ENCODE measurements at places on chromosomes 16 and 17.
A peak's percentile ranks its signal among the peaks of the same experiment; 100 is the strongest.

DNA sequence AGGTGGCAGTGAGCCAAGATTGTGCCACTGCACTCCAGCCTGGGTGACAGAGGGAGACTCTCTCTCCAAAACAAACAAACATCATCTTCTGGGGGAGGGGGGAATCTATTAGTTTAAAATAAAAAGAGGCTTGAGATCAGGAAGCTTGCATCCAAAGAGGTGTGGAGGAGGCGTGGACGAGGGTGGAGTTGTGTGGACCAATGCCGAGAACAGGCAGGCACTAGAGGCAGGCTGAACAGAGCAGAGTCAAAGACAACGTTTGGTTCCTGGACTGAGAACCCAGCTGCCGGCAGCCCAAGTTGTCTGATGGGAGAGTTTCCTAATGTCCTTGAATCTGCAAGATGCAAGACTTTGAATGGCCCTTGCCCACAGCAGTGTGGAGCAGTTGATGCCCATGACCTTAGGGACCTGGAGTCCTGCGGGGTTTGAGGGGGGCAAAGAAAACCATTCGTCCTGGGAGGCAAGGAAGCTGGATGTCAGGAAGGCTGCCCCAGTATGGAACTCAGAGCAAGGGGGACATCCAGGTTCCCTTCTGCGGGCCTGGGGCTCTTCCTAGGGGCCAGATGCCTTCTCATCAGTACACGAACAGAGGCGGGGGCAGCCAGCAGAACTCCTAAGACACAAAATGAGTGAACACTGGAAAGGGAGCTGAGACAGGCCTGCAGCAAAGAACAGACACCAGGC, 9.2 kb downstream of the TBC1D16 start:
- peaks cover 36% of the 10 kb centered on the region for H3K4me1 ChIP-seq
- no peaks in the 10 kb centered on the region for H3K27me3 ChIP-seq
- H3K4me3 ChIP-seq, result no peak overlapping the region
- no peak overlapping the region for H3K27ac ChIP-seq

- H3K4me1 ChIP-seq, result peaks cover 8% of the 10 kb centered on the region
- no peak overlapping the region for H3K27ac ChIP-seq
- DNase-seq, result no peak
These were observed 567 bp downstream of the HSD17B1 start for GRCh38 chr17:42553161-42553818.

- no peak for DNase-seq
- H3K4me3 ChIP-seq, result no peak overlapping the region
- H3K4me1 ChIP-seq, result no peaks in the 10 kb centered on the region
These were observed 195.3 kb downstream of the GSG1L start for GRCh38 chr16:27868180-27868579.

- DNase-seq, result no peak
- H3K4me3 ChIP-seq, result no peak overlapping the region
- no peaks in the 10 kb centered on the region for H3K36me3 ChIP-seq
- H3K27ac ChIP-seq, result no peak overlapping the region
- H3K4me1 ChIP-seq, result no peaks in the 10 kb centered on the region
These were observed 17.4 kb upstream of the BRD7 start for GRCh38 chr16:50386139-50386538.

- H3K4me3 ChIP-seq, result no peak overlapping the region
- DNase-seq, result no peak
- no peaks in the 10 kb centered on the region for H3K4me1 ChIP-seq
- no peaks in the 10 kb centered on the region for H3K27me3 ChIP-seq
These were observed 1.5 kb upstream of the BICDL2 start for GRCh38 chr16:3038256-3038655.

DNA sequence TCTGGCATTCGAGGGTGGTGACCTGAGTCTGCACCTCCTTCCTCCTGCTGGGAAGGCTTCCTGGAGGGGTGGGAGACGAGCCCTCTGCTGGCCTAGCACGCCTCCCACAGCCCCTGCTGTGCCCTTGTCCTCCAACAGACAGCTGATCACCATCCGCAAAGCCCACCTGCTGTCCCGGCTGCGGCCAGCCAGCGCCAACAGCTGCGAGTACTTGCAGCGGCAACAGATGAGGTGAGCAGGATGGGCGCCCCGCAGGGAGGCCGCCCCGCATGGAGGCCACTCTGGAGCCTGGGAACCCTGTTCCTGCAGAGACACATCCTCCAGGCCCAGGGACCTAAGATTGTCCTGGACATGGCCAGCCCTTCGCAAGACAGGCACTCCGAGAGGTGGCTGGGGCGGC, 21.6 kb downstream of the UBALD1 start:
- H3K4me3 ChIP-seq, result no peak overlapping the region
- no peak overlapping the region for H3K27ac ChIP-seq

DNA sequence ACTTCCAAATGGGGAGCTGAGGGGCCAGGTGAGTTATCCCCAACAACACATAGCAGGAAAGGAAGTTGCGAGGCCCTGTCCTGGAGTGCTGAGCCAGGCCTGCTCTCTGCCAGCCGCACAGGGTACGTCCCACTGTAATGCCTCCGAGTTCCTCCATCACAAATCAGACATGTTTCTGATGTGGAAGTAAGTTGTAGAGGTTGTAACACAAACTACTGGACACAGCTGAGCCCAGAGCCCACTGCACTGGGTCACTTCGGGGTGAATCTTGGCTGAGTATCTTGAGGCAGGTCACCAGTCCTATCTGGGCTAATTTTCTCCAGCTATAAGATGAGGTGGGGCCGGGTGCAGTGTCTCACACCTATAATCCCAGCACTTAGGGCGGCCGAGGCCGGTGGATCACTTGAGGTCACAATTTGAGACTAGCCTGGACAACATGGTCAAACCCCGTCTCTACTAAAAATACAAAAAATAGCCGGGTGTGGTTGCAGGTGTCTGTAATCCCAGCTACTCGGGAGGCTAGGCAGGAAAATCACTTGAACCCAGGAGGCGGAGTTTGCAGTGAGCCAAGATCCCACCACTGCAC, 100.8 kb upstream of the CDH5 start:
- no peak overlapping the region for H3K27ac ChIP-seq
- H3K27me3 ChIP-seq, result no peaks in the 10 kb centered on the region
- no peak for DNase-seq
- no peak overlapping the region for H3K4me3 ChIP-seq
- H3K4me1 ChIP-seq, result peaks cover 7% of the 10 kb centered on the region

- H3K27me3 ChIP-seq, result peaks cover 33% of the 10 kb centered on the region
- H3K36me3 ChIP-seq, result peaks cover 35% of the 10 kb centered on the region
- H3K27ac ChIP-seq, result no peak overlapping the region
- DNase-seq, result peak; percentile 9
- peaks cover 23% of the 10 kb centered on the region for H3K4me1 ChIP-seq
These were observed 540 bp upstream of the RPL38 start for GRCh38 chr17:74202938-74203337.

- DNase-seq, result no peak
- H3K4me1 ChIP-seq, result no peaks in the 10 kb centered on the region
- no peaks in the 10 kb centered on the region for H3K36me3 ChIP-seq
- H3K27me3 ChIP-seq, result no peaks in the 10 kb centered on the region
- no peak overlapping the region for H3K27ac ChIP-seq
These were observed 348.9 kb upstream of the DYNLRB2 start for GRCh38 chr16:80191928-80192327.

GRCh38 chr17:73308017-73308823, 3.6 kb downstream of the CDC42EP4 start:
- peak overlapping the region; percentile 44 for H3K4me3 ChIP-seq
- 0 out of 2 replicates have a peak, but pooled peaks cover 7% of the 10 kb centered on the region for H3K36me3 ChIP-seq
- no peaks in the 10 kb centered on the region for H3K27me3 ChIP-seq
- peaks cover 73% of the 10 kb centered on the region for H3K4me1 ChIP-seq
- DNase-seq, result peak; percentile 95

GRCh38 chr17:31379597-31380205, 11.8 kb upstream of the RAB11FIP4 start:
- no peaks in the 10 kb centered on the region for H3K36me3 ChIP-seq
- H3K4me1 ChIP-seq, result no peaks in the 10 kb centered on the region

- H3K27me3 ChIP-seq, result no peaks in the 10 kb centered on the region
- H3K36me3 ChIP-seq, result no peaks in the 10 kb centered on the region
- H3K27ac ChIP-seq, result peak overlapping the region; percentile 97
- H3K4me1 ChIP-seq, result peaks cover 44% of the 10 kb centered on the region
- DNase-seq, result peak; percentile 94
These were observed 14.7 kb downstream of the C1QTNF1 start for GRCh38 chr17:79038545-79039135.

GRCh38 chr17:27038676-27039075, 255.2 kb upstream of the WSB1 start:
- peak; percentile 14 for DNase-seq
- no peak overlapping the region for H3K27ac ChIP-seq
- no peaks in the 10 kb centered on the region for H3K4me1 ChIP-seq
- H3K27me3 ChIP-seq, result no peaks in the 10 kb centered on the region
- H3K4me3 ChIP-seq, result no peak overlapping the region
- H3K36me3 ChIP-seq, result no peaks in the 10 kb centered on the region

DNA sequence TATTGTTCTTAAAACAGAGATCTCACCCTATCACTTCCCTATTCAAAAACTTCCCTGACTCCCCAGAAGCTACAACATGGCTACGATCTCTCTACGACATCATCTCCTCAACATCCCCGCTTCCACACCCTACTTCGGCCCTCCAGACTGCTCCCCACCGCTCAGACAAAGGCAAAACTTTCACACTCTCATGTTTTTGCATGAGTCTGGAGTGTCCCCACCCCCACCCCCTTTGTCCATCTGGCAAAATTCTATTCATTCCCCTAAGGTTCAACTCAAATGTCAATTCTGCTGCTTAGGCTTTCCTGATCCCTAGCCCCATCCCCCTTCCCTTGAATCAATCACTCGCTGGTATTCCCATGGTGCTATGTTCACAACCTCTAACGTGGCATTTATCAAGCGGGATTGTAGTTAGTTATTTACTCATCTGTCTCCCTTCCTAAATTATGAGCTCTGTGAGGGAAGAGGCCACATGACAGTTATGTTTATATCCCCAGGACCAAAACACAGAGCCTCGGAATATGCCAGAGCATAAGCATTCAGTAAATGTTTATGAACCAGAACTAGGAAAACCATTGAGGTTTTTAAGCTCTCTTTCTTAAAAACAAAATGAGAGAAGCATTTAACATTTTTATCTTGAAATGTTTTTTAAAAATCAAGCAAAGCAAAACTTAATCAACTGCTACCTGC, 55.9 kb downstream of the STX8 start:
- no peaks in the 10 kb centered on the region for H3K4me1 ChIP-seq
- H3K4me3 ChIP-seq, result no peak overlapping the region
- no peak overlapping the region for H3K27ac ChIP-seq
- H3K27me3 ChIP-seq, result no peaks in the 10 kb centered on the region
- no peaks in the 10 kb centered on the region for H3K36me3 ChIP-seq
- DNase-seq, result no peak

- no peaks in the 10 kb centered on the region for H3K4me1 ChIP-seq
- H3K4me3 ChIP-seq, result no peak overlapping the region
- no peak overlapping the region for H3K27ac ChIP-seq
- DNase-seq, result no peak
- H3K27me3 ChIP-seq, result no peaks in the 10 kb centered on the region
- H3K36me3 ChIP-seq, result no peaks in the 10 kb centered on the region
These were observed 84.4 kb upstream of the NUDT7 start for GRCh38 chr16:77637940-77638339.

DNA sequence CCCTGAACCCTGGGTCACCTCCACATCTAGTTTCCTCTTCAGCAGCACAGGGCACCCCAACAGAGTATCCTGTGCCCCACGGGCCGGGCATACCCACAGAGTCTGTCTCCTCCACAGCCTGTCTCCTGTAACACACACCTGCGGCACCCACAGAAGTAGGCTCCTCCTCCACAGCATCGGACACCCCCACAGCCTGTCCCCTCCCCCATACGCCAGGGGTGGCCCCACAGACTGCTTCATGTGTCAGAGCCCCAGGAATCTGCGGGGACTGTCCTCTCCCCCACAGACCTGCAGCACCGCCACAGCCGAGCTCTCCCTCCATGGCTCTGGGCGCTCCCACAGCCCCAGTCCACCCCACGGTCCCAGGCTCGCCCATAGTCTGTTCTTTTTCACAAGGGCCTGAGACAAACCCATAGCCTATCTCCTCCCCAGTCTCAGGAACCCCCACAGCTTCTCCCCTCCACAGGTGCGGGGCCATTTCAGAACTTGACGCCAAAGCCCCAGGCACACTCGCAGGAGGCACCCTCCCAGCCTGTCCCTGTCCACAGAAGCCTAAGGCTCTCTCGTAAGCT, 1.4 kb downstream of the KIAA0753 start:
- DNase-seq, result no peak
- no peaks in the 10 kb centered on the region for H3K27me3 ChIP-seq
- peaks cover 29% of the 10 kb centered on the region for H3K4me1 ChIP-seq
- H3K27ac ChIP-seq, result no peak overlapping the region
- H3K4me3 ChIP-seq, result peak overlapping the region; percentile 80

- DNase-seq, result no peak
- H3K27me3 ChIP-seq, result no peaks in the 10 kb centered on the region
- no peak overlapping the region for H3K4me3 ChIP-seq
- H3K36me3 ChIP-seq, result peaks cover 15% of the 10 kb centered on the region
- H3K27ac ChIP-seq, result no peak overlapping the region
These were observed 13.5 kb downstream of the COL1A1 start for GRCh38 chr17:50187751-50188530.

DNA sequence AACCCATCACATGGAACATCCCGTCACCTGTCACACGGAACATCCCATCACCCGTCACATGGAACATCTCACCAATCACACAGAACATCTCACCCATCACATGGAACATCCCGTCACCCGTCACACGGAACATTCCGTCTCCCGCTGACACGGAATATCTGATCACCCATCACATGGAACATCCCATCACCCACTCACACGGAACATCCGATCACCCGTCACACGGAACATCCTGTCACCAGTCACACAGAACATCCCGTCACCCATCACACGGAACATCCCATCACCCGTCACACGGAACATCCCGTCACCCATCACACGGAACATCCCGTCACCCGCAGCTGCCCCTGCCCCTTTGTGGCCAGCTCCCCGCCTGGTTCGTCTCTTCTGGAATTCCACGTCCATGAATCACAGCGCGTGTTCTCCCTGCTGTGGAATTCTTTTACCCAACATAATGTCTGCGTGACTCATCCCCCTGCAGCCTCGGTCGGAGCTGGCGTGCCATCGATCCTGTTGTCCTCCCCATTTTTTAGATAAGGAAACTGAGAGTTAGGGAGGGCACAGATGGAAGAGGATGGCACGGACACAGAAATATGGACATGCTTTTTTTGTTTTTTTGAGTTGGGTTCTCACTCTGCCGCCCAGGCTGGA, 5.6 kb downstream of the CPNE7 start:
- peaks cover 6% of the 10 kb centered on the region for H3K36me3 ChIP-seq
- peak; percentile 89 for DNase-seq
- H3K27me3 ChIP-seq, result no peaks in the 10 kb centered on the region
- no peak overlapping the region for H3K4me3 ChIP-seq

DNA sequence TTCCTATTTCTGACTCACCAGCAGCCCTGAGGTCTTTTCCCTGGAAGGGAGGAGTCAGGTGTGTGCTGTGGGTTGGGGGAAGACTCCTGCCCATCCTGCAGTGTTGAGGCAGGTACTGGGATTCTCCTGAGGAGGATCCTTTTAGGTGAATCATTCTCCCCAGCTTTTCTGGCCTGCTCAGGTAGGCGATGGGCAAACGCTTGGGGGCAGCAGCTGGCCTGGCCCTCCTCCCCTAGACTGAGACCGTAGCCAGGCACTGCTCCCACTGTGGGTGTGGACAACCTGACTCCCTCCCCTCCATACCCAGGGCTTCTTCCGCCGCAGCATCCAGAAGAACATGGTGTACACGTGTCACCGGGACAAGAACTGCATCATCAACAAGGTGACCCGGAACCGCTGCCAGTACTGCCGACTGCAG, 15.1 kb downstream of the GJD3 start:
- H3K27ac ChIP-seq, result no peak overlapping the region
- no peaks in the 10 kb centered on the region for H3K27me3 ChIP-seq
- no peak overlapping the region for H3K4me3 ChIP-seq
- peak; percentile 22 for DNase-seq
- H3K4me1 ChIP-seq, result no peaks in the 10 kb centered on the region

GRCh38 chr16:83995754-83996153, 27.7 kb downstream of the NECAB2 start:
- no peaks in the 10 kb centered on the region for H3K36me3 ChIP-seq
- H3K27me3 ChIP-seq, result no peaks in the 10 kb centered on the region
- no peak overlapping the region for H3K4me3 ChIP-seq
- DNase-seq, result no peak
- H3K4me1 ChIP-seq, result no peaks in the 10 kb centered on the region
